ENCODE measurements at places on chromosomes 4 and X. TPM values are rescaled to one million over a fixed set of nuclear protein-coding genes. Genes with fewer than 3 reads are reported as not detected.

The PARM1 gene
- total RNA-seq: 18.0 TPM

DNA sequence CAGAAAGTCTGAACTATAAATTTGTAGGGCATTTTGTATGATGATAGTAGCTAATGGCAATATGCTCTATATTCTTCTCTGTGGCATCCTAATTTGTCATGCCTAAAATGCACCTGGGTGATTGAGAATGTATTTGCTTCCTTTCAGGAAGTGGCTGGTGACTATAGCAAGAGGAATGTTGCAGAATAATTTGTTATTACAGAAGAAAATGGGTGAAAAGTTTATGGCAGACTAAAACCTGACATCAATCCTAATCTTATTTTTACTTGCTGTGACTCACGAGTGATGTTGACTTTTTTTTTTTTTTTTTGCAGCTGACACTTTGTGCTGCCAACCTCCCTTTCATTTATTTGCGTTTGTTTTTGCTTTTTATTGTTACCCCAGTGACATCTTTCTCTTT, 141.1 kb downstream of the MSL3 start:
- DNase-seq: no peak

- DNase-seq: no peak
Observed at GRCh38 chrX:46653482-46653881, 79.9 kb downstream of the CHST7 start.

- DNase-seq: no peak
Observed at GRCh38 chr4:80576796-80577195, 241.3 kb downstream of the CFAP299 start.

DNA sequence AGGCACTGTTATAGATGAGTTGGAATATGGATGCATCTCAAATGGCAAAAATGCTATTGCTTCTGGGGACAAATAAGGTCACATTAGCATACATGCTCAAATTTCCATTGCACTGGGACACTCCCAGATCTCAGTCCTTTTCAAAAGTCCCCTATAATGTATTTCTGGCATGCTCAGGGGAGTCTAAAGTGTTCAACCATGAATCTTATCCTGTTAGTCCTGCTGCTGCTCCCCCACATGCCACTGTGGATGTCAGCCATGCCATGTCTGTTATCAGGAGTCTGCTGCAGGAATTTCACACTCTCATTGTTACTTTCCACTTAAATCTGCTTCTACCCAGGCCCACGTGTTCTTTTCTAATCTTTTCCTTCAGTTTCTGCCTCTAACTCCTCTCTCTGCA, 1000.6 kb downstream of the CCSER1 start:
- no peak for DNase-seq

Data from breast epithelium (tissue), 4 donors.